ENCODE measurements at places on chromosomes 13 and 19.

DNA sequence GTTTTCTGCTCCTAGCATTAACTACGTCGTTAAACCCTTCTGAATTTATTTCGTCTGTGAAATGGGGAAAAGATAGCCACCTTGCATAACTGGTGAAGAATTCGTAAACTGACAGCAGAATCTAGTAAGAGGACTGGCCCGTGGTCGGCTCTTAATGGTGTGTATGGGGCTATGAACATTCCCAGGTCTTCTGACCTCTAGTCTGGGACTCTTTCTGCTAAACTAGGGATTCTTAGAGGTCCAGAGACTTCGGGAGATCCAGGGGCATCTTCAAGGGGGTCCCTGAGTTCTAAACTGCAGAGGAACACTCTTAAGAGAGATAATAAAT lies 231.1 kb upstream of the SERP2 start:
- no peak for DNase-seq

- no peak for DNase-seq
Observed at GRCh38 chr13:69264362-69265334, 843.0 kb upstream of the ATXN8OS start.

- DNase-seq: no peak
Observed at GRCh38 chr13:84640691-84641090, 758.4 kb upstream of the SLITRK1 start.

DNA sequence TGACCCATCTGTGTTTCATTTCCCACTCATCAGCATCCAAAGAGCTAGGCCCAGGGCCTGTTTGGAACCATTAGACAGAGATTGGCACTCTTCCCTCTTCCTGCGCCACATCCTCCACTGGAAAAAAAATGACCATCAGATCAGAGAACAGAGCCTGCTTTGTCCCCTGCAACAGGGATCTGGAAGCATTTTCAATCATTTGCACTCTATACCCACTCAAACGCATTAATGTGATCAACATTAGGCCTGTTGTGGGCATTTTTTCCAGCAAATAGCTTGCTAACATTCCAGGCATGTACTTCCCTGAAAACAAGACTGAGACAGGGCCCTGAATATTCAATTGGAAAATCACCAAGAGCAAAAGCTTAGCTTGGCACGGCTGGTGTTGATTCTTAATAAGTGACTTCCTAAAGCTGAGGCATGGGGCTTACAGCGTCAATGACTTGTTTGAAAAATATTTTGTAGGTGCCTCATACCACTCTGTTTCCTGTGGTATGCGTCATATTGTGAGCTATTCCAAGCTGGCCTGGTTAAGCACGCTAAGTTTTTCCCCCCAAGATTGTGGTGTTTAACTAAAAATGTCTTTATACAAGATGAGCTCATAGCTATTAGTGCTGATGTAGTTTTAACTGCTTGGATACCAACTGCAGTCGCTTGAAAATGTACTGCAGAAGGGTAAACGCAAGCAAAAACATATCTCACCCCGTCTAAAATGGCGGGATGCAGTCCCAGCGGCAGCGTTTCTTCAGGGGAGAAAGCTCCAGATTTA lies 404.4 kb downstream of the SPRY2 start:
- DNase-seq: no peak

DNA sequence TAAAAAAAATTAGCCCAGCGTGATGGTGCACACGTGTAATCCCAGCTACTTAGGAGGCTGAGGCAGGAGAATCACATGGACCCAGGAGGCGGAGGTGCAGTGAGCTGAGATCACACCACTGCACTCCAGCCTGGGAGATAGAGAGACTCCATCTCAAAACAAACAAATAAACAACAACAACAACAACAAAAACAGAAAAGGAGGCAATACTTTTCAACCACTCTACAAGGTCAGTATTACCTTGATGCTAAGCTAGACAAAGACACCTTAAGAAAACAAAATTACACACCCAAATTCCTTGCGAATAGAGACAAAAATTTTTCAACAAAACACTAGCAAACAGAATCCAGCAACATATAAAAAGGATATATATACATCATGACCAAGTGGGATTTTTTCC lies 39.7 kb downstream of the PEPD start:
- DNase-seq: no peak

GRCh38 chr13:85255978-85256377 lies 543.2 kb downstream of the SLITRK6 start:
- no peak for DNase-seq

GRCh38 chr13:35714121-35714520 lies 237.6 kb upstream of the MAB21L1 start:
- DNase-seq: no peak

DNA sequence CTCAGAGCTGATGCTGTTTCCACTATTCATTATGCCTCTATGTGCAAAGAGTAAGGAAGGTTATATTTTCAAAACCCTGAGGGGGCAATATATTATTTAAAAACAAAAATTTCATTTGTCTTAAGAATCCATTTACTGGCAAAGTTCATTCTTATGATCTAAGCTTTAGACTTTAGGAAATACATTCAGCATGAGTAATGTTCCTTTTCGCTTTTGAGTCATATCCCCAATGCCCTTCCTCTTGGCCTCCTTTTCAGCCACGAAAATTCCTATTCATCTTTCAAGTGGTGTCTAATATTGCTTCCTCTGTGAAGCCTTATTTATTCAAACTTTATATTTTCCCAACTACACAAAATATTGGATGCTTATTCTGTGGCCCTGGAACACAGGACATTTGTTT lies 1317.0 kb downstream of the PCDH9 start:
- no peak for DNase-seq

GRCh38 chr19:54248016-54248601 lies 5.5 kb upstream of the LILRA6 start:
- peak; percentile 71 for DNase-seq

GRCh38 chr19:17510220-17510993 lies 1.0 kb upstream of the PGLS start:
- no peak for DNase-seq

DNA sequence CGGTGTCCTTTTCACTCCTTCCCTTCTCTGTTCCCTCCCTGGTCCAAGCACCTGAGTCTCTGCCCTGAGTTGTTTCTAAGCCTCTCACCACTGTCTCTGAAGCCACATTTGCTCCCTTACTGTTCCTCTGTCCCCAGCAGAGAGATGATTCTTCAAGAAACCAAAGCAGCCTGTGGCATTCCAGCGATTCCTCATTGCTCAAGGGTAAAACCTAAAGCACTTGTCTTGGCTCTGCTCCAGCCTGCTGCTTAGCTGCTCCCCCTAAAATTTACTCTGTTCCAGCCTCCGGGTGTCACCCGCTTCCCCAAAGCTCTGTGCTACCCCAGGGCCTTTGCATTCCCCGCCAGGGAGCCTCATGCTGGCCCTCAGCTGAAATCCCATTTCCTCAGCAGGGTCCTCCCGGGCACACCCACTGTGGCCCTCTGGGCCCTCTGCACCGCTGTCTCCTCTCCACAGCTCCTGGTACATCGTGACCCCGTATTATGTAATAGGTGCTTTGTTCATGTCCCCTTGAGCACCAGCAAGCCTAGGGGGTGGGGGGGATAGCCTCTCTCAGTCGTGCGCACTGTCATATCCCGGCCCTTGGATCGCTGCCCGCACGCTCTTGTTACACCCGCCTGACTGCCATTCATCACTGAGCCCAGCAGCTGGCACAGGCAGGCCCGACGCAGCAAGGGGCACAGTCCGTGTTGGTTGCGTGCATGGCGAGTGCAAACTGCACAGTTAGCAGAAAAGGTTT lies 15.8 kb downstream of the TECR start:
- no peak for DNase-seq

- DNase-seq: peak; percentile 47
Observed at GRCh38 chr19:55255618-55256423, 3.0 kb downstream of the PPP6R1 start.

DNA sequence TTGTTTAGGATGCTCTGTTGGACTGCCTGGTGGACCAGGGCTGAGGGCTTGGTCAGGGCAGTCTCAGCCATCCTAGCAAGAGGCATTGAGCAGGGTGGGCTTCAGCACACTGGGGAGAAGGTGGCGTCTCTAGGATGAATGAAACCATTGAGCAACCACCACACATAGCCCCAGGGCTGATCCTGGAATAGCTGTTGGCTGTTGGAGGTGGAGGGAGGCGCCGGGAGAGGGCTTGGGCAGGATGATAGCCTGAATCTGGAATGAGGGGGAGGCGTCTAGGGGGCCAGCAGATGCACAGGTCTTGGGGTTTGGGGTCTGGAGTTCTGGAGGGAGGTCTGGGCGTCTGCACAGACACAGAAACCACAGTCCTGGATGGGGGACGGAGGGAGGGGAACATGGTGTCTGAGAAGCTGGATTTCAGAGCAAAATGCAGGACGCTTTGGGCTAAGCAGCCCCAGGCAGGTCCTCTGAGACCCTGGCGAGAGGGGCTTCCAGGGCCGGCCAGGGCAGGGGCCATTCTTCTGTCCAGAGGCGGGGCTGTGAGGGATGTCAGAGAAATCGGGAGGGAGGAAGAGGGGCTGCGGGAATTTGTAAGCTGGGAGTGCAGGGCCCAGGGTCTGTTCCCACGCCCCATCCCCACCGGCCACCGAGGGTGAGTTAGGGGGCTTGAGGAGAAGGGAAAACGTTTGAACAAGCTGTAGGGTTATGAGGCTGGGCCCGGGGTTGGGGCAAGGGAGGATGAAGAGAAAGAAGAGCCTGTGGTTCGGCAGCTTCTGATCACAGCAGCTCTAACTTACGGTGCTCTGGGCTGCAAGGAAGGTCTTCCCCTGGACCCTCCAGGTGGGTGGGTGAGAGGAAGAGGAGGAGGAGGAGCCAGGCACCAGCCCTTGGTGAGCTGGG lies 5.2 kb downstream of the TRAPPC5 start:
- DNase-seq: no peak

GRCh38 chr13:30848332-30849027 lies 57.6 kb upstream of the MEDAG start:
- no peak for DNase-seq

- no peak for DNase-seq
Observed at GRCh38 chr19:30071871-30072270, 129.8 kb downstream of the URI1 start.

GRCh38 chr13:71240911-71241310 lies 626.1 kb downstream of the DACH1 start:
- DNase-seq: no peak

DNA sequence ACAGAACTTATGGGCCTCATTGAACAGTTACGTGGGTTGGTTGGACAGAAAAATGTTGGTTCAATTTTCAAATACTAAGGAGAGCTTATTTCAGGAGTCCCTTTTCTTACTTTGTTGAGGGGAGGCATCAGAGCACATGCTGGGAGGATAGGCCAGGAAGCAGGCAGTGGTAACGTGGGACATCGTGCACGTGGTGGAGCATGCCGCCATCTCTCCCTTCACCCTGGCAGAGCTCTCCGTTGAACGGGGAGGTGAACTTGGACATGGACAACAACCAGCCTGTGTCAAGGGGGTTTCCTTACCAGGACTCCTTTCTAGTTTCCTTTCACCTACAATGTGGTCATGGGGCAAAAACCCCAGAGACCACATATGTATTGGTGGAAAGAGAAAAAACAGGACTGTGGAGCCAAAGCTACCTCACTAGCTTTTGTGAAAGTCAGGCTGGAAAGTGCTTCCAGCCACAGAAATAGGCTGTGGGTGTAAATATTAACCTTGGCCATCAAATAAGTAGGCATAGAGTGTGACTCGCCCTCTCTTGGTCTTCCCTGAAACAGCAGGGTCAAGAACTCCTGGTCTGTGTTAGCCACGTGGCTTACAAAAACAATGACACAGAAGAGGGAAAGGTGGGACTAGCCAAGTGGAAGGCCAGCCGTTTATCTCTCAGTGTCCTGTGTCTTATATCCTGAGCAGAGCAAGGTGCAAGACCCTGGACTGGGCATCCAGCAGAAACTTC lies 14.4 kb downstream of the MICOS13 start:
- DNase-seq: no peak

DNA sequence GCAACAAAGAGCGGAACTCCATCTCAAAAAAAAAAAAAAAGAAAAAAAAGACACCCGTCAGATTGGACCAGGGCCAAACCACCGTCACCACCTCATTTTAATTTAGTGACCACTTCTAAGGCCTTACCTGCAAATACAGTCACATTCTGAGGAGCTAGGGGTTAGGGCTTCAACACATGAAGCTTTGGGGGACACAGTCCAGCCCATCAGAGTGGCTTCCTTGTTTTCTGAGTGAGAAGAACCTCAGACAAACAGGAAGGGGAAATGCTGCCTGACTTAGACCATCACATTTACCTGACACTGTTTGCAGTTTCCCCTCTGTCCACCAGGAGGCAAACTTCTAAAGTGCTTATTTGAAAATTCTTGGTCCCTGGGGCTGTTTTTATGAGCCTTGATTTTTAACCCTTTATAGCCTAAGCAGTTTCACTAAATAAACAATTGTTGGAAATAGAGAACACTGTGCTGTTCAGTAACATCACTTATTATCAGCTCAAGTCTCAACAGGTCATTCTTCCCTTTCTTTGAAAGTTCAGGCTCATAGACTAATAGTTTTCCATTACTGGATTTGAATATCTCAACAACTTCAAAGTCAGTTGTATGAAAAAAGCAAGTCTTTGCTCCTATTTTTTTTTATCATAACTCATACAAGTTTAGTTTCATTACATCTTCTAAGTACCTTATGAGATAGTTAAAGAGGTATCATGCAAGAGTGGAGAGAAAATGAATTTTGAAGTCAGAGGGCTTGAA lies 74.9 kb upstream of the WASF3 start:
- peak; percentile 53 for DNase-seq

- no peak for DNase-seq
Observed at GRCh38 chr19:3188627-3189596, 3.2 kb downstream of the NCLN start.

- DNase-seq: no peak
Observed at GRCh38 chr19:32671883-32672593, 2.9 kb downstream of the ANKRD27 start.

- no peak for DNase-seq
Observed at GRCh38 chr19:13060233-13060963, 42.3 kb downstream of the LYL1 start.

DNA sequence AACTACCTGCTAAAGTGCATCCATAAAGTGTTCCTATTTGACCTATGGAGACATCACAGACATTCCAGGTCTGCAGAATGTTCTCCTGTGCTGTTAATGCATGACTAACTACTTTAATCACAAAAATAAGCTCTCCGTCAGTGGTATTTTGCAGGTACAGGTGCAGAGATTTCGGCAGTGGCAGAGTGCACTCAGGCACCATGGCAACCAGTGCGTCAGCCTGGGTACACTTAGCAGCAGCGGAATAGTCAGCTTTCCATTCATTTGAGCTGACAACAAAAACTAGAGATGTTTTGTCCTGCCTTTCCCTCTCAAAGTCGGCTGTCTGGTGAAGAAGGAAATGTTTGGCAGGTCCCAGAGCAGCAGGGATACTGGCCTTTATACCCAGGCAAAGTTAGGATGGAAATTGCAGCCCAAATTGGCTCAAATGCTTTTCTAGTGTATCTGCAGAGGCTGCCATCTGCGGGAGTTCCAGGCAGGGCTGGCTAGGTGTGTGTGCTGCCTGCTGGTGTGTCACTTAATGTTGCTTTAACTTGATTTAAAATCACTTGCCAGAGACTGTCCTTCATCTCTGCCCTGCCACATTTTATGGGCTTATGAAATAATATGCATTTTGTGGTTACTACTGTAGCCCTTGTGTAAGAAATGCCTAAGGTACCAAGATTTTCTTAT lies 195.8 kb downstream of the RAP2A start:
- DNase-seq: no peak

GRCh38 chr13:38530492-38530891 lies 156.4 kb upstream of the FREM2 start:
- no peak for DNase-seq

- DNase-seq: no peak
Observed at GRCh38 chr13:112032186-112032993, 34.6 kb upstream of the SOX1 start.

GRCh38 chr19:36099166-36099785 lies 11.7 kb upstream of the OVOL3 start:
- no peak for DNase-seq

Data from CD4-positive, alpha-beta T cell treated with Interferon gamma for 1 hour (primary cell).